ENCODE measurements at places on chromosomes 6 and 20. TPM values are rescaled to one million over a fixed set of nuclear protein-coding genes. Genes with fewer than 3 reads are reported as not detected.

ETV7 gene
- 0.23 TPM for total RNA-seq

NRN1 gene
- total RNA-seq: 4.0 TPM

OLIG3 gene
- total RNA-seq: not detected

VWA7 gene
- 0.34 TPM for total RNA-seq

PDYN gene
- not detected for total RNA-seq

GRM1 gene
- total RNA-seq: not detected

PRR18 gene
- not detected for total RNA-seq

BTN3A1 gene
- total RNA-seq: 5.9 TPM

CST1 gene
- total RNA-seq: not detected

CALHM5 gene
- total RNA-seq: 0.29 TPM

NOX3 gene
- 0.93 TPM for total RNA-seq

Measured in A375 (cell line).